ENCODE measurements at places on chromosomes 4 and X. TPM values are rescaled to one million over a fixed set of nuclear protein-coding genes. Genes with fewer than 3 reads are reported as not detected.

Gene CFAP47
- 3.0 TPM for total RNA-seq

Gene NDUFA1
- total RNA-seq, result 117 TPM

Gene HSFX2
- total RNA-seq, result not detected

Gene ODAPH
- total RNA-seq, result not detected

Gene BGN
- total RNA-seq, result 29.6 TPM

Gene HDAC6
- total RNA-seq, result 104 TPM

Gene HSFX3
- not detected for total RNA-seq

Gene WDR17
- total RNA-seq, result 6.1 TPM

Gene ADH6
- total RNA-seq, result 5.2 TPM

Gene HS3ST1
- total RNA-seq, result 2.5 TPM

Gene CFAP99
- 0.43 TPM for total RNA-seq

Gene ARHGEF6
- total RNA-seq, result 3.8 TPM

Gene EIF1AX
- total RNA-seq, result 95.2 TPM

Gene IL2
- not detected for total RNA-seq

Gene XAGE2
- not detected for total RNA-seq

Gene DGKK
- 0.98 TPM for total RNA-seq
